ENCODE measurements at places on chromosomes 1 and 21. TPM values are rescaled to one million over a fixed set of nuclear protein-coding genes. Genes with fewer than 3 reads are reported as not detected.

The PI4KB gene
- total RNA-seq: 69.8 TPM

The FCRL2 gene
- total RNA-seq: not detected

The TMEM9 gene
- 80.6 TPM for total RNA-seq

The CRYAA gene
- not detected for total RNA-seq

The PTCH2 gene
- total RNA-seq: under 0.01 TPM

Measured in pericardium fibroblast (primary cell).